ENCODE measurements at places on chromosomes 12 and 14.
A peak's percentile ranks its signal among the peaks of the same experiment; 100 is the strongest.

DNA sequence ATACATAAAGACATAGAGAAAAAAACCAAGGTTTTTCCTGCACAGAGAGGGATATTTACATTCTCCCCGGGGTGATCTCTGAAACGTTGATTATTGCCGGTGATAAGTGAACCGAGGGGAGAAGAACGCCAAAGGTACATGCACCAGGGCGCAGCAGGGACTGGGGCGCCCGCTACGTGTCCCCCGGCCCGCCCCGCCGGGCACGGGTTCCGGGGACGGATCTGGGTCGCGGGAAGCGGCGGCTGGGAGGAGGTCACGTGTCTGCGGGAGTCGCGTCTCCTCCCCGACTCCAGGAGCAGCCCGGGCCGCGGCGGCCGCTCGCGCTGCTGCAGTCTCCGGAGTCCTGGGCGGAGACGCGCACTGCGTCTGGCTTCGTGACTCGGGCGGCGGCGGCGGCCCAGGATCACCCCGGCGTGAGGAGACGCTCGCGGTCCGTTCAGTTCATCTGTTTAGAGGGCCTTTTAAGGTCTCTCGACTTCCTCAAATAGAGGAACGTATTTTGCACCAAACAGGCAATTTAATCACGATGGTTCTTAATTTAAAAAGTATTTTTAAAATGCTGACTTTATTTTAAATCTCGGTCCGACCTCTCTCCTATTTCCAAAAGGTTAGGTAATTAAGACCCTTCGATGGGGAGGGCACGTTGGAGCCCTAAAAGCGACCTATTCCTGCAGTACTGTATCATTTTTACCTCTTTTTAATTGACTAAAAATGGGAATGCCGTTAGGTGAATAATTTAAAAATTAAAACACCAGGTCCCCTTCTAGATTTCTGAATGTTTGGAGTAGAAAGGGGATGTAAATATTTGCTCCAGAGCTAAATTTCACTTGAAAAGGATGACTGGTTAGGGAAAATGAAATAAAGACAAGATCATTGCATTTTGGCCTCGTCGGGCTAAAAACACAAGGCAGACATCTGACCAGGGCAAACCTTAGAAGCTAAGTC is 1.8 kb upstream of the BHLHE41 start:
- DNase-seq: no peak

- no peak for DNase-seq
Measured at GRCh38 chr12:3999904-4000303, 126.7 kb upstream of the PARP11 start.

GRCh38 chr12:43123461-43123860 is 428.5 kb downstream of the ADAMTS20 start:
- no peak for DNase-seq

- DNase-seq: no peak
Measured at GRCh38 chr14:75425446-75425845, 2.4 kb upstream of the JDP2 start.

DNA sequence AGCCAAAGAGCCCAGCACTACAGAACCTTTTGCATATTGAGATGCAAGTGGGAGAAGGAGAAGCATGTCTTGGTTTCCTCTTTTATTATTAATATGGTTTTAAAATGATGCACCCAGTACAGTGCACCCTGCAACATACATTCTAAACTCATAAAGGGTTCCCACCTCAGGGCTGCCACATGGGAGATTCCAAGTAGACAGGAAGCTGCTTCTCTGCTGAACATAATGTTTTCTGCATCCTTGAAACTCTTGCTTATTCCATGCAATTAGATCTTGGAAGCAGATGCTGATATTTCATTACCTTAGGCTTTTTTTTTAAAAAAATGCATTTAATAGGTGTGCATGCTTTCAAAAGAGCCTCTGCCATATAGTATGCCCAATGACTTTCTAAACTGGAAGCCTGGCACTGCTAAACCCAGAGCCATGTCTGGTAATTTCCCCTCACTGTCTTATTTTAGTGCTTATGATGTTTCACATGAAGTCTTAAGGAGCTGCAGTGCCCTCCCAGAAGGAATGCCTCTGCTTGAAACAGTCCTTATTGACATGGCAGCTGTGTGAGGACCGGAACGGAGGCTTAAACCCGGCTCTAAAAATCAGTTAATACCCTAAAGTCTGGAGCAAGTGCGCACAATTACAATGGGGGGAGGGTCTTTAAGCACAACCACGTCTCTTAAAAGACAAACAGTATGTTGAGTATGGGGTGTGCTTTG is 2.0 kb upstream of the SIX1 start:
- DNase-seq: no peak

DNA sequence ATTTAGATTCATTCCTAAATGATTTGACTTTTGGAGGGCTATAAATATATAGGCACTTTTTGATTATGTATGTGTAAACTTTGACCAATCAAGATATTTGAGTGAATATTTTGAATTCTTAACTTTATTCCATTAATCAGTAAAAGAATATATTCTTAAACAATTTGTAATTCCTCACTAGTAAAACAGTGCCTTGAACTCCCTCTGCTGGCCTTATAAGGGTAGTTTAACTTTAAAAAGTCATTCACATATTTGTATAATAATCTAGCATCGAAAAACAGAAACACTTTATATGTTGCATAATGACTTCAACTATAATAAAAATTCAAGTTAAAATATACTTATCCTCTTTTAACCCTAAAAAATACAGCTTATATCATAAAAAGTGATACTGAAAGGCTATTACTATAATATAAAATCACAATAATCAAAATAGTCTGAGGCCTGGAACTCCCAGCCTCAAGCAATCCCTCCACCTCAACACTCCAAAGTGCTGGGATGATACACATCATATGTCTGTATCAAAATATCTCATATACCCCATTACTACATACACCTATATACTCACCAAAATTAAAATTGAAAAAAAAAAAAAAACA is 31.2 kb downstream of the CCDC59 start:
- no peak for DNase-seq

DNA sequence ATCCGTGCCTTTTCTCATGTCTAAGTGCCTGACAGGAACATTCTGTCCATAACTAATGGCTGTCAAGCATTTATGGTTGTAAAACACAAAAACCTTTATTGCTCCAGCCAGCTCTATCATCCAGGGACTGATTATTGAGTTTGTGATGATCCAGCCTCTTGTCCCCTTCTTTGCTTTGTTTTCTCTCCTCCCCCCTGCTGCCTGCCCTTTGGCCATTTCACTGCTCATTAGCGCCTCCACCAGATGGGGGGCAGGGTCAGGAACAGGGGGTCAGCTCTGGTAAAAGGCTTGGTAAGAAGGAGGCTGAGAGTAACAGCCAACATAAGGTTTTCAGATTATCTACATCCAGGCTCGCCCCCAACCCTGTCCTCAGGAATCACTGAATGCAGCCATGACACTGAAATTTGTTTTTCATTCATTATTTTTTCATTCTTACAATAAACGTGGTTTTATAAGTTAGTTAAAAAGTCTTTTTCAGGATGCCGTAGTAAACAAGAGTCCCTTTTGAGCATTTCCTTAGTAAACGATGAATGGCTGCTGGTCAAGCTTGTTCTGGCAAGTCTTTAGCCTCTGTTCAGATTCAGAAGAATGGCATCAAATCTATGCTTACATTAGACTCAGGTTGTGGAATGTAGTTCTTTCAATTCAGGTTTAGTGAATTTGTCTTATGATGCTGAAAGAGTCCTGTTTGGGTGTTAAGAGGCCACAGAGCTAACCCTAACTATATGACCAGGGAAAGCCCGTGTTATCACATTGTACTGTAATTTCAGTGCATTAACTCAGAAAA is 21.7 kb downstream of the HMGA2 start:
- no peak for DNase-seq

- DNase-seq: no peak
Measured at GRCh38 chr14:79605849-79606248, 605.5 kb downstream of the DIO2 start.

DNA sequence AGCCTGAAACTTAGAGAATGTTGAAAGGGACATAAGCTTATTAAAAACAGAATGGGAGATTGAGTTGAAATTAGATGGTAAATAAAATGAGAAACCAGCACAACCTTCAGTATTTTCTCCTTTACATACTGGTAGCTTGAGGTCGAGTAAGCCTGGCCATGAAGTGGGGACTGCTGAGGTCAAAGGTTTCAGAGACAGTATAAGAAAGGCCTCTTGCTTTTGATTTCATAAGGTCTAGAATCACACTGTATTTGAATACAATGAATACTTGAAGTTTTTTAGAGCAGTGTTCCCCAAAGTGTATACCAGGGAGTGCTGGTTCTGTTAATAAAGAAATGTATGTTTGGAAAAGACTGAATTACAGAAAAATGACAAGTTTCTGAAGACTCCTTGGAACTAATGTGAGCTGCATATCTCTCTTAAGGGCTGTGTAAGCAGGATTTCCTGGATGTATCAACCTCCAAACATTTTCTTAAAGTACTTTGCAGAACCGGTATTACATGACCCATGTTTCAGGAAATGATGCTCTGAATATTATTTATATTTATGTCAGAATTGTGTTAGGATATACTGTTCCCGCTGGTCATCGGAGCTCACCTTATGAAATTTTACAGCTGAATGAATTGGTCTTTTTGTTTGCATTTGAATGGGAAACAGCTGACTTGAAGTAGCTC is 85.0 kb downstream of the AKAP6 start:
- no peak for DNase-seq

GRCh38 chr12:38711054-38711453 is 194.3 kb downstream of the CPNE8 start:
- no peak for DNase-seq

DNA sequence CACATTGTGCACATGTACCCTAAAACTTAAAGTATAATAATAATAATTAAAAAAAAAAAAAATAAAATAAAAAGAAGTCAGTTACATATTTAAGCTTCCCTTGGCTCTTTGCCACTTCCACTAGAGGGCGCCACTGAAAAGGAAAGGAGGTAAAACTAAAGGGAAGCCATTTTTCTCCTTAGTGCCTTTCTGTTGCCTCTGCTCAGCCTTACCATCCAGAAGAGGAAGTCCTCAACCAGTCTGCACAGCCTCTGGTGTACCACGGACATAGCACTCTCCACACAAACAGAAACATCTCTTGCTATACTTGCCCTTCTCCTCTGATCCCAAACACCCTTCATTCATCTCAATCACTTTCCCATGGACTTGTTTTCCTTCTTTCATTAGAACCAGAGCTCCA is 169.0 kb upstream of the EEA1 start:
- peak; percentile 72 for DNase-seq

- DNase-seq: no peak
Measured at GRCh38 chr12:2510045-2510444, 284.7 kb upstream of the FKBP4 start.

DNA sequence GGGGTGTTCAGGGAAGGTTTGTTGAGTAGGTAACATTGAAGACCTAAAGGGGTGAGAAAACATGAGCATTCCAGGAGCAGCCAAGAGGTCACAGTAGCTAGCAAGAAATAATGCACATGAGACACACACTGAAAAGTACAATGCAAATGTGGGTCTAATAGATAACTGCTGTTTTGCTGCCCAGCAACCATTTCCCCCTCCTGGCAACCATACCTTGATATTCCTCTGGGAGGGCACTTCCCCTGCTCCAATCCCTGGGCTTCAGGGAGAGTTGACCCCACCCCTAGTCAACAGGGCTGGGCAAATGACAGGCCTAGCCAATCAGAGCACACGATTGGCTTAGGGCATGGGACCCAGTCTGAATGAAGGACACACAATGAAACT is 8.5 kb upstream of the ACTN1 start:
- no peak for DNase-seq

GRCh38 chr14:79062226-79062625 is 892.1 kb downstream of the NRXN3 start:
- DNase-seq: no peak

GRCh38 chr14:72881543-72881942 is 12.4 kb downstream of the DPF3 start:
- no peak for DNase-seq

DNA sequence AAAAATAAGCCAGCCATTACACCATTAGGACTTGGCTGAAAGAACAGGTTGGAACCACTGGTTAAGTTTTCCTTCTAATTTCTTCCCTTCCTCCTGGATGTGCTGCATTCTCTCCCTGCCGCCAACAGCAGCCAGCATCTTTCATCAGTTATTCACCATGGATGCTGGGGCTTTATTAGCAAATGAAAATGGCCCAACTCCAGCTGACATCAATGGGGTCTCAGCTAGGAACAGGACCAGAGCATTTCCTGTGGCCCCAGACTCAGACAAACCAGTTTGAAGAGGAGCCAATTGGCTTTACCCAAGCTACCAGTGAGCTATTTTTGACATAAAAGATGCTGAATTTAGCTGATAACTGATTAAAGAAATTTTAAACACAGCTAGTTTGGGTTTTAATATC is 26.0 kb upstream of the TBX5 start:
- DNase-seq: no peak

- DNase-seq: no peak
Measured at GRCh38 chr12:16036073-16036472, 124.9 kb downstream of the DERA start.
